ENCODE measurements at places on chromosomes 3 and 15.

DNA sequence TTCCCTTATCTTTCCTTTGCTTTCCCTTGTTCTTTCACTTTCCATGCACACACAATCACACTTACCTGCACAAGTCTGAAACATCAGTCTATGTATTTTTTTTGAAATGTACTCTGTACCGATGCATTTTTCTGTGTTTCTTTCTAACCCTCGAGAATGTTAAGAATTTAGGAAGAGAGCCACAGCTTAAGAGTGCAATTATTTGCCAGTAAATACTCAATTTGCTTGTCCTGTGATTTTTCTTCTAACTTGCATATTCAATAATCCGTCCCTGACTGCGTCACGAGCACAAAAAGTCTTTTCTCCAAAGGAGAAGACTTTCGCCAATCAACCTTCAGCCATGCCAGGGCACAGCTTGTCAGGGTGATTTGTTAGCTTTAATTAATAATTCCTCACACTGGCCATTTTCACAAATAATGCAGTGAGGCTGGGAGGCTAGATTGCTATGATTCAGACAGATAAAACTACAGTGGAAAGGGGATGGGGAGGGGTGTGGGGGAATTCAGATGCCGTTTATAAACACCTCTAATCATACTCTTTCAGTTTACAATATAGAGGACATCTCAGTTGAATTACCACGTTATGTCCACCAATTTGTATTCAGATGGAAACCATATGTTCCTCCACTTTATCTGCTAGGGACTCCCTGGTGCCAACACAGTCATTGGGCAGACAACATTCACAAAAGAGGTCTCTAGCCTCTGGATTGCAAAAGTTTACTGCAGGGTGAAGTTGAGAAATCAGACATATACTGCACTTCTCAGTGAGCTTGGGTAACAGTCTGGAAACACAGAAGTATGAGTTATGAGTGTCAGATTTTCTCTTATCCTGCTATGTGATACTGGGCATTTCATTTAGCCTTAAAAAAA is 388.0 kb downstream of the ZBTB20 start:
- no peak for DNase-seq

- no peak for DNase-seq
Observed at GRCh38 chr3:175464362-175464761, 605.2 kb downstream of the NAALADL2 start.

GRCh38 chr3:16059081-16059537 is 115.4 kb upstream of the GALNT15 start:
- no peak for DNase-seq

GRCh38 chr3:189690237-189690636 is 59.0 kb downstream of the TP63 start:
- no peak for DNase-seq

- no peak for DNase-seq
Observed at GRCh38 chr15:44633603-44634002, 29.9 kb downstream of the SPG11 start.

DNA sequence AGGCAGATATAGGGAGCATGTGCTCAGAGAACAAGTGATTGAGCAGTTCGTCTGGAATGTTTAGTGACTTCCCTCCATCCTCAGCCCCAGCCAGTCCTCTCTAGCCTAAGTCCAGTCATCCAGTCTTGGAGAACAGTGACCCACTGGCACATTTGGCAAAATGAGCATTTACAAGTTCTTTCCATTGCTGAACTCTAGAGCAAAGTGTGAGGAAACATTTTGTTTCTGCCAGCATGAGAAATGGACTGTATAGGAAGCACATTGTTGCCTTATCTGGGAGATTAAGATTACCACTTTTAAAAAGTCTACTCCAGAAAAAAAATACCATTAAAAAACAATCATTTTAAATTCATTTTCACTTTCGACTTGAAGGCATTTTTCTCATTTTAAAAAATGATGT is 353.6 kb downstream of the SHQ1 start:
- DNase-seq: no peak

DNA sequence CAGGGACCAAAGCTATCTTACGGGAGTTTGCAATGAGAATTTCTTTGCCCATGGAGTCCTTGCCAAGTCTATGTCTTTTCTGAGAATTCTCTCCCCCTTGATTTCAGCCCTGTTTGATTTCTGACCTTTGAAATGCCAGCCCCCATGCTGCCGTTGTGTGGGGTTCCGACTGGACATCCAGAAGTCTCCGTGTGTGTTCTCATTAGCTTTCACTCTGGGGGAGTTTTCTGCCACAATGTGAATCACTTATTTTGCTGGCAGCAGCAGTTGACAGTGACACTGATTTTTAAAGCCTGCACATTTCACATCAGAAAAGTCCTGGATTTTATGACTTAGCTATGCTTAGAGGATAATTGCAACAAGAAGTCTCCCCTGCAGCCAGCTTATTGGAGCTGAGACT is 98.4 kb upstream of the CTDSPL start:
- DNase-seq: no peak

DNA sequence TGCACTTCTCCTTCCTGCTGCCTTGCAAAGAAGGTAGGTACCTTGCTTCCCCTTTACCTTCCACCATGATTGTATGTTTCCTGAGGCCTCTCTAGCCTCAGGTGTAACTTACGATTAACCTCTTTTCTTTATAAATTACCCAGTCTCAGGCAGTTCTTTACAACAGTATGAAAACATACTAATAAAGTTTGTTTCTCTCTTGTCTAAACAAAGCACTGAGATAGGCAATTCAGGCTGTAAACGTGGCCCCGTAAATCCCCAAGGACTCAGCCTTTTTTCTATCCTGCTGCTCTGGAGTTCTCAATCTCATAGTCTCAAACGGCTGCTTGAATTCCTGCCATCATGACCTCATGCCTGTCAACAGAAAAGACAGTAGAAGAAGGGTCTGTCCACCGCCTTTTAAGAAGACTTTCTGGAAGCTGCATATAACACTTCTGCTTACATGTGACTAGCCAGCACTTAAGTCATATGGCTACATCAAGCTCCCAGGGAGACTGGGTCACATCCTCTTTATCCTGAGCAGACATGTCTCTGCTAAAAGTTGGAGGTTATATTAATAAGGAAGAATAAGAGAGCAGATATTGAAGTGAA is 257.8 kb downstream of the EBLN2 start:
- no peak for DNase-seq

DNA sequence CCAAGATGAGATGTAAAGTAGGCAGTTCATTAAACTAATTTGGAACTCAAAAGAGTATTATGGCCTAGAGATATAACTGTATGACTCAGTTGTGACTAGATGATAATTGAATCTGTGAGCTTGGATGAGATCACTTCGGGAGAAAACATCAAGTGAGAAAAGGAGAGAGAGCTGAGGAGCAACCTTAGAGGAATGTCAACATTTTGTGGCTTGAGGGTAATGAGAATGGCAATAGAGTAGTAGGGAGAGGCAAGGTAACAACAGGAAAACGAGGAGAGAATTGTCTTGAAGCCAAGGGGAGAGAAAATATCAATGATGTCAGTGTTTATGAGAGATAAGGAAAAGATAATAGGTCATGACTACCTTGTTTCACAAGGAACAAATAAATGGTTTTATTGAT is 580.2 kb downstream of the NLGN1 start:
- no peak for DNase-seq

DNA sequence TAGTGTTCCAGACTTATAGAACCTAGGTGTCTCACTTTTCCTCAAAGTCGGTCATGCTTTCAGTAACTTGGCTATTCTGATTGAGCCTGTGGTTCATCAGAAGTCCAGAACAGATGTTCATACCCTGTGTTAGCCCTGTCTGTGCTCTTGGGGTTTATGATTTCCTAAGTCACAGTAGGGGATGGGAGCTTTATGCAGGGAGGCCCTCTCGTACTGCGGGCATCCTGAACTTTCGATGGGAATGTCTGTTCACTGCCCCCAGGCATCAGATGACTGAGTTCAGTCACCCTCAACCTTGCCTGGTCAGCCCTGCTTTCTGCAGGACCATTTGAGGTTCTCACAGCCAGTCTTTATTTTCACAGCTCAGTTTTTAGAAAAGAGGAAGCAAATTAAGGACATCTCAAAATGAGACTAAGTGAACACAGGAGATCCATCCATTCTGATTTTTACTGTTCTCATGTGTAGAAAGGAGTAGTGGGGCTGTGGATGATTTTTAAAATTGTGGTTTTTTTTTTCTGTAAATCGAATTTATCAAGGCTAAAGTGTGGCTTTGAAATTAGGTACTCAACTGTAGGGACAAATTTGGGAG is 71.3 kb downstream of the CMTM8 start:
- no peak for DNase-seq

- DNase-seq: no peak
Observed at GRCh38 chr3:57644740-57645139, 47.6 kb upstream of the ARF4 start.
